ENCODE measurements at places on chromosomes 12 and 14. TPM values are rescaled to one million over a fixed set of nuclear protein-coding genes. Genes with fewer than 3 reads are reported as not detected.
A peak's percentile ranks its signal among the peaks of the same experiment; 100 is the strongest.

GRCh38 chr12:97886511-97887176 lies 424.0 kb downstream of the RMST start:
- H3K27me3 ChIP-seq = no peaks in the 10 kb centered on the region
- no peaks in the 10 kb centered on the region for H3K4me1 ChIP-seq
- H3K36me3 ChIP-seq = no peaks in the 10 kb centered on the region
- DNase-seq = no peak
- no peak overlapping the region for H3K4me3 ChIP-seq
- no peak overlapping the region for H3K27ac ChIP-seq

The PDE6H gene
- not detected for total RNA-seq

DNA sequence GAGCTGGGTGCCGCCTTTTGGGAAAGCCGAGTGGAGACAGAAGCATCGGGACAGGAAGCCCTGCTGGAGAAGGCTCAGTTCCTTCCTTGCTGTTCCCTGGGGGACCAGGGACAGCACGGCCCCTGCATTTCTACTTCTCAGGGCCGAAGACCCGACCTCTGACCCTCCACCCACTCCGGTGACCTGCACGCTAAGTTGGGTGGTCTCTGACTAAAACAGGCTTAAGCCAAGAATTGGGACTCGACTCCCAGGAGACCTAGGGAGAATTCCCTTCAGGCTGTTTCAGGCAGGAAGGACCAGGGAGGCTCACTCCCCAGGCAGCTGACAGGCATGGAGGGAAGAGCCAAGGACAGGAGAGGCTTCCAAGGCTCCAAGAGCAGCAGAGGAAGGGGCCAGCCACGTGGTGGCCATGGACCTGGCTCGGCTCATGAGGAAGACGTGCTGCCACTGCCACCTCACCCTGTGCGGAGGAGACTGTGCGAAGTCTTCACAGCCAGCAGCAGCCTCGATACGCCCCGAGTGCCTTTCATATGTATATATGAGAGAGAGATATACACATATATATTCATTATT lies 43.9 kb downstream of the DCAF4 start:
- H3K27me3 ChIP-seq = no peaks in the 10 kb centered on the region
- peaks cover 29% of the 10 kb centered on the region for H3K36me3 ChIP-seq
- no peak overlapping the region for H3K4me3 ChIP-seq
- DNase-seq = no peak

- peak; percentile 71 for DNase-seq
- H3K4me1 ChIP-seq = peaks cover 3% of the 10 kb centered on the region
- peaks cover 20% of the 10 kb centered on the region for H3K36me3 ChIP-seq
- no peaks in the 10 kb centered on the region for H3K27me3 ChIP-seq
- no peak overlapping the region for H3K27ac ChIP-seq
Observed at GRCh38 chr12:103833891-103834290, 7.1 kb downstream of the NT5DC3 start.

DNA sequence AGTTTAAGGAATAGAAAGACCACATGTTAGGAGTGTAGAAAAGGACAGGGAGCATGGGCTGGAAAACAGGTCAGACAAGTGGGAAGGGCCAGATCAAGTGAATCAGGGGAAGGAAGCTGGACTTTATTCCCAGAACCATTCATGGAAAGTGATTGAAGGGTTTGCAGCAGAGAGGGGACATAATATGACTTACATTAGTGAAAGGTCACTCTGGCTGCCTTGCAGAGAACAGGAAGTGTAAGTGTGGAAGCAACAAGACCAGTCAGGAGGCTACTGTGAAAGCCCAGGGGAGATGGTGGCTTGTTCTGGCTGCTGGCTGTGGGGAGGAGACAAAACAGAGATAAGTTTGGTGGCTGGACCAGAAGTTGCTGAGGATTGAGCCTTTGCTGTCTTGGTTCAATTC lies 69.1 kb downstream of the VCPKMT start:
- H3K4me1 ChIP-seq = peaks cover 3% of the 10 kb centered on the region
- no peaks in the 10 kb centered on the region for H3K36me3 ChIP-seq
- H3K4me3 ChIP-seq = no peak overlapping the region
- H3K27me3 ChIP-seq = no peaks in the 10 kb centered on the region

GRCh38 chr14:94237983-94238382 lies 55.1 kb downstream of the SERPINA10 start:
- DNase-seq = no peak
- H3K36me3 ChIP-seq = no peaks in the 10 kb centered on the region
- no peaks in the 10 kb centered on the region for H3K27me3 ChIP-seq
- H3K27ac ChIP-seq = no peak overlapping the region
- no peaks in the 10 kb centered on the region for H3K4me1 ChIP-seq

GRCh38 chr12:46260913-46261476 lies 7.8 kb downstream of the SLC38A1 start:
- H3K27ac ChIP-seq = peak overlapping the region; percentile 3
- H3K4me1 ChIP-seq = peaks cover 14% of the 10 kb centered on the region
- peaks cover 4% of the 10 kb centered on the region for H3K36me3 ChIP-seq
- peak overlapping the region; percentile 25 for H3K4me3 ChIP-seq

DNA sequence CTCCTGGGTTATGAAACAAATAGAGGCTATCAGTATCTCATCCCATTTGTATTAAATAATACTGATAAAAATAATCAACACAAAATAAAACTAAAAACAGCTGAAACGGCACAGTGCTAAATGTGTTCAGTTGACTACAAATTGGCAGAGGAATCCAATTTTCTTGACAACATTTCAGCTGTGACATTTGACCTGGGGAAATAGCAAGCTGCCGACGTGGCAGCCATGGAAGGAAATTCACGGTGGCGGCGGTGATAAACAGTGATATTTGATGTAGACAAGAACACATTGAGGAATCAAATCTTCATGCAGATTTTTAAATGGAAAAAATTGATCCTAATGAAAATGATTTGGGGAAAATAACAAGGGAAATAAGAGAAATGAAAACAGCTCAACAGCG lies 159.1 kb upstream of the RTL1 start:
- no peak overlapping the region for H3K4me3 ChIP-seq
- DNase-seq = no peak
- H3K27ac ChIP-seq = no peak overlapping the region
- H3K27me3 ChIP-seq = no peaks in the 10 kb centered on the region

GRCh38 chr12:90280564-90281058 lies 572.0 kb upstream of the ATP2B1 start:
- no peak overlapping the region for H3K27ac ChIP-seq
- H3K36me3 ChIP-seq = no peaks in the 10 kb centered on the region
- no peak overlapping the region for H3K4me3 ChIP-seq
- no peaks in the 10 kb centered on the region for H3K4me1 ChIP-seq
- H3K27me3 ChIP-seq = no peaks in the 10 kb centered on the region
- DNase-seq = no peak

DNA sequence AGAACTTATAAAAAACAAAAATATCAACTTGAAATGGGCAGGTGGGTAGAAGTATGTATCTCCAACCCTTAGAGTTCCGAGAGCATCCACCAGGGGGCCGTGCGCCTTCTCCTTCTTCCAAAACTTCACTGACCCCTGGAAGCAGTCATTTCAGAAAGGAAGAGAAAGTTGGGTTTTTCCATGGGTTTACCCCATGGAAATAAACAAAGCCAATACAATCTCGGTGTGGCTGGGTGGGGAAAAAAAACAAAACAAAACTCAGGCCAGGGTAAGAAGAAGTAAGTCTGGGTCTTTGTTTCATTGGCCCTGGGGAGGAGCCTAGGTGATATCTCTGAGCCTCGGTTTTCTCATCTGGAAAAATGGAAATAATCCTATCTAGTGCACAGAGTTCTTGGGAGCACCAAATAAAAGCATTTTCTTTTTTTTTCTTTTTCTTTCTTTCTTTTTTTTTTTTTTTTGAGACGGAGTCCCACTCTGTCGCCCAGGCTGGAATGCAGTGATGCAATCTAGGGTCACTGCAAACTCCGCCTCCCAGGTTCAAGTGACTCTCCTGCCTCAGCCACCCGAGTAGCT lies 33.6 kb upstream of the HNF1A start:
- H3K4me1 ChIP-seq = no peaks in the 10 kb centered on the region
- H3K4me3 ChIP-seq = no peak overlapping the region
- H3K27me3 ChIP-seq = no peaks in the 10 kb centered on the region
- peak; percentile 96 for DNase-seq
- H3K36me3 ChIP-seq = no peaks in the 10 kb centered on the region

GRCh38 chr14:102158797-102159196 lies 19.1 kb downstream of the WDR20 start:
- H3K36me3 ChIP-seq = no peaks in the 10 kb centered on the region
- H3K27ac ChIP-seq = no peak overlapping the region
- H3K4me1 ChIP-seq = no peaks in the 10 kb centered on the region
- no peak overlapping the region for H3K4me3 ChIP-seq
- DNase-seq = no peak
- H3K27me3 ChIP-seq = no peaks in the 10 kb centered on the region

The MYF5 gene
- not detected for total RNA-seq

DNA sequence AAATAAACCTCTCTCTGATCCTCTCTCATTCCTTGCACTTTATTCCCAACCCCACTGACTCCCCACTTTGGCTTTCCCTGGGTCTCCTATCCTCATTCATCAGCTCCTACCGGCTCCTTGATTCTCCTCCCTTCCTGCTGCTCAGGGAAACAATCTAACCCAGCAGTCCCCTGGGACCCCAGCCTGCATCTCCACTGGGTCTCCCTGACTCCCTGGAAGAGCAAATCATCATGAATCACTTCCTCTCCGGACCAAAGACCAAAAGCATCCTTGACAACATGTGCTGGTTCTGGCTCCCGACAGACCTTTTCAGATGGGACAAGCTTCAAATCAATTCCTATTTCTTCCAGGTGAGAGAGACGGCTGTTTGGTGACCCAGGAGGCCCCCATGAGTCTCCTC lies 76.6 kb downstream of the HSPB8 start:
- no peak overlapping the region for H3K4me3 ChIP-seq
- H3K27me3 ChIP-seq = no peaks in the 10 kb centered on the region
- no peaks in the 10 kb centered on the region for H3K36me3 ChIP-seq
- DNase-seq = no peak

The SMIM41 gene
- not detected for total RNA-seq

GRCh38 chr12:2752676-2753371 lies 41.9 kb upstream of the FKBP4 start:
- no peaks in the 10 kb centered on the region for H3K4me1 ChIP-seq
- peak; percentile 99 for DNase-seq
- peaks cover 43% of the 10 kb centered on the region for H3K27me3 ChIP-seq
- no peaks in the 10 kb centered on the region for H3K36me3 ChIP-seq
- H3K27ac ChIP-seq = no peak overlapping the region

DNA sequence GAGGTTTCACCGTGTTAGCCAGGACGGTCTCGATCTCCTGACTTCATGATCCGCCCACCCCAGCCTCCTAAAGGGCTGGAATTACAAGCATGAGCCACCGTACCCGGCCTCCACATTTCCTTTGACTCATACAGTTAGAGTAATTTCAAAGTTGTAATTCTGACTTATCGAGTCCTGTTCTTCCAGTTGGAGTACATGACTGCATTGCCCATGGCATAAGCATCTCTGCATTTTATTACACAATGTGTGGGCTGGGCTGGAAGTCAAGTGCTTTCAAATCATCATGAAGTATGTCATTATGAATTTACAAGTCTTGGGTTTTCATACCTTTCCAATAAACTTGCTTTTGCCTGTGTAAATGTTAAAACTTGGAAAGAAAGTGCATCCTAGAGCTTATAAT lies 1295.7 kb upstream of the FLRT2 start:
- H3K27ac ChIP-seq = no peak overlapping the region
- no peaks in the 10 kb centered on the region for H3K36me3 ChIP-seq
- no peak for DNase-seq
- H3K4me3 ChIP-seq = no peak overlapping the region
- no peaks in the 10 kb centered on the region for H3K27me3 ChIP-seq

The CFAP54 gene
- total RNA-seq = 0.99 TPM

GRCh38 chr12:118495296-118495695 lies 118.9 kb downstream of the SUDS3 start:
- no peak overlapping the region for H3K4me3 ChIP-seq
- H3K27ac ChIP-seq = no peak overlapping the region
- no peaks in the 10 kb centered on the region for H3K4me1 ChIP-seq

The HAL gene
- not detected for total RNA-seq

The WIF1 gene
- total RNA-seq = not detected

GRCh38 chr12:26939953-26940352 lies 1.7 kb downstream of the FGFR1OP2 start:
- DNase-seq = no peak
- H3K4me3 ChIP-seq = peak overlapping the region; percentile 98
- no peaks in the 10 kb centered on the region for H3K27me3 ChIP-seq
- peaks cover 3% of the 10 kb centered on the region for H3K4me1 ChIP-seq
- H3K36me3 ChIP-seq = no peaks in the 10 kb centered on the region

DNA sequence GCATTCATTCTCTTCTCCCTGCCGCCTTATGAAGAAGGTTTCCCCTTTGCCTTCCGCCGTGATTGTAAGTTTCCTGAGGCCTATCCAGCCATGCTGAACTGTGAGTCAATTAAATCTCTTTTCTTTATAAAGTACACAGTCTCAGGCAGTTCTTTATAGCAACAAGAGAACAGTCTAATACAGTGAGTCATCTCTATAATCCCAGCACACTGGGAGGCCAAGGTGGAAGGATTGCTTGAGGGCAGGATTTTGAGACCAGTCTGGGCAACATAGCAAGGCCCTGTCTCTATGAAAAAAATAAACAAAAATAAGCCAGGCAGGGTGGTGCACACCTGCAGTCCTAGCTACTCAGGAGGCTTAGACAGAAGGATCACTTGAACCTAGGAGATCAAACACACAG lies 259.9 kb downstream of the CEP128 start:
- H3K36me3 ChIP-seq = no peaks in the 10 kb centered on the region
- H3K27ac ChIP-seq = no peak overlapping the region

DNA sequence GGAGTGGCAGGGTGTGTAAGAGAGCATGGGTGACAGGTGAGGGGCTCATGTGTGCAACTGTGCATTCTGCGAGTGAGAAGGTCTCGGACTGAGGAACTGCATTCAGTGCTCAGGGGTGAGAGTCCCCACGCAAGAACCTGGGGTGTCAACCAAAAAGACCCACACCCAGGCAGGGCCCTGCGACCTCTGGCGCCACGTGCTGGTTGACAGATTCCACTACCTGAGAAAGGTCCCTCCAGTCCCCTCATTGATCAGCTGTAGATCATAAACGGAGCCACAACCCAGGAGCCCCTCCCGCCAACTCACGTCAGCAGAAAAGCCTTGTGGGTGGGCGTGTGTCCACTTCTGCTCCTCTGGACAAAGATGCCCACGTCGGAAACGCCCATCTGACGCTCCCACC lies 98.7 kb downstream of the ASCL4 start:
- DNase-seq = peak; percentile 67
- peaks cover 82% of the 10 kb centered on the region for H3K27me3 ChIP-seq
- no peaks in the 10 kb centered on the region for H3K36me3 ChIP-seq
- H3K4me1 ChIP-seq = no peaks in the 10 kb centered on the region
- no peak overlapping the region for H3K27ac ChIP-seq
- no peak overlapping the region for H3K4me3 ChIP-seq

The CCDC38 gene
- total RNA-seq = 0.35 TPM

DNA sequence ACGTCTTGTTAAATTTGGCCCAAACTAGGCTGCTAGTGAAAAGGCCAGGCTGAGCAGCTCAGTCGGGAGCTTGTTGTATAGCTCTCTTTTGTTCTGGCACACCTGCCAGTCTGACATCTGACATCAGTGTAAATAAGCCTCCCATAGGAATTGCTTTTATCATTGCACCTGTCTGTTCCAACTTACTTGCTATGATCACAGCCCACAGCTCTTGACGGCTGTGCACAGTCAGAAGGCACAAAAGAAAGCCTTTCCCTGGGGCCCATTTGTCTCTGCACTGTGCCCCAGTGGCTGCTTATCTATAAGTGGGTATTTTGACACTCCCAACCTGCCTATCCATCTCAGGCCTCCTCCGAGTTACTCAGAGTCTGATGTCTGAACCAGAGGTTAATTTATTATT lies 324.5 kb downstream of the NUAK1 start:
- DNase-seq = no peak
- H3K36me3 ChIP-seq = no peaks in the 10 kb centered on the region
- peak overlapping the region; percentile 55 for H3K27ac ChIP-seq
- no peak overlapping the region for H3K4me3 ChIP-seq

The MMP19 gene
- 2.1 TPM for total RNA-seq

The BMAL2 gene
- total RNA-seq = 31.8 TPM

All from endodermal cell (in vitro differentiated cells).